ENCODE measurements at places on chromosomes 13 and 19.

DNA sequence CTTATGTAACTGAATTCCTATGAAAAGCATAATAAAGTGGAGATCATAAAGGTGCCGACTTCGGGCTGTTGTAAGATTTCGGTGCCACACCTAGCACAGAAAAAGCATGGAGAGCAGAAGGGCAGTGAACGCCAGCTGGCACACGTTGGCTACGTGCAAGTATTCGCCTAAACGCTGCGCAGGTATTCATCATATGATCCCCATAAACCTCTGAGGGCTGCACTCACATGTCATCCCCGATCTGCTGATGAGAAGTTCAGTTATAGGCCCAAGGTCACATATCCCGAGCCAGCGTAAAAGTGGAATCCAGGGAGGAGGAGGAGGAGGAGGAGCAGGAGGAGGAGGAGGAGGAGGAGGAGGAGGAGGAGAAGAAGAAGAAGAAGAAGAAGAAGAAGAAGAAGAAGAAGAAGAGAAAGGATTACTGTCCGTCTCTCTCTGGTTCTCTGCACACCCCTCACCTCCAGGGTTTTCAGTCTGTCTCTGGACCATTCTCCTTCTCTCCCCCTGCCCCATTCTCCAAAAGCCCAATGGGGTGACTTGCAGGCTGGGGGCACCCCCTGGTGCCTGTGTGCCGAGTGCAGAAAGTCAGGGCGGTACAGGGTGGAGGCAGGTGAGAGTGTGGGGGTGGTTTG is 18.6 kb upstream of the CYP2S1 start:
- no peak for DNase-seq

- DNase-seq, result peak; percentile 14
These were observed 313.2 kb downstream of the SHISA2 start for GRCh38 chr13:25738342-25739196.

- no peak for DNase-seq
These were observed 62.8 kb upstream of the PCDH9 start for GRCh38 chr13:67292886-67293285.

DNA sequence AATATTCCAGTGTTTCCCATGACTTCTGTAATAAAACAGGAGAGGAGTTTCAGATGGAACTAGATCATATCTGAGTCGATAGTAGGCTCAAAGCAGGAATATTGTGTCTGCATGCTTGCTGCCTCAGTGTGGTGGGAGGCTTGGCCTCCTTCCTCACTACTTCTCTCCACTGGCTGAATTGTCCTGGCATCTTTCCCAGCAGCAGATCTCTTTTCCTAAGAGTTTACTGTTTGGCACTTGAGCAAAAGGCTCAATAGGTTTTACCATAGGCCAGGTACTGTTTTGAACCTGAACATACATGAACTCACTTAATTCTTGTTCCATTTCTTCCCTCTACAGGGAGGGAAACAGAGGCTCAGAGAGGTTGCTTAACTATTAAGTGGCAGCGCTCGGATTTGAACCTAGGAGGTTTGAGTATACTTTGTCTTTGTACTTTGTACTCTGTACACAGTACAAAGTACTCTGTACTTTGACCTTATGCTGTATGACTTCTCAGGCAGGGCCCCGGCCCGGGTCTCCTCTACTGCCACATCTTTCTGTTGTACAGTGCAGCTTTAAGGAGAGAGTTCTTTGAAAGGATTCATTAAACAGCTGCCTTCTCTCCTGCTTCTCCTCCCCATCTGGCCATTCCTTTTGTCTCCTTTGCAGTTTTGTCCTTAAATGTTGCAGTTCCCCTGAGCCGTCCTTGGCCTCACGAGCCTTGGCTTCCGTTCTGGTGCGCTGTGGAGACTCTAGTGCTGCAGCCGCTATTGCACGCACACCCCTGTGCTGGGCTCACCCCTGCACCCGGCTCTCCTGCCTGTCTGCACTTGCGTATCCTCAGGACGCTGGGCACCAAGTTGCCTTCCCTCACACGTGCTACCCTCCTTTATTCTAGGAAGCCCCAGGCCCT is 8.1 kb downstream of the B3GLCT start:
- no peak for DNase-seq

DNA sequence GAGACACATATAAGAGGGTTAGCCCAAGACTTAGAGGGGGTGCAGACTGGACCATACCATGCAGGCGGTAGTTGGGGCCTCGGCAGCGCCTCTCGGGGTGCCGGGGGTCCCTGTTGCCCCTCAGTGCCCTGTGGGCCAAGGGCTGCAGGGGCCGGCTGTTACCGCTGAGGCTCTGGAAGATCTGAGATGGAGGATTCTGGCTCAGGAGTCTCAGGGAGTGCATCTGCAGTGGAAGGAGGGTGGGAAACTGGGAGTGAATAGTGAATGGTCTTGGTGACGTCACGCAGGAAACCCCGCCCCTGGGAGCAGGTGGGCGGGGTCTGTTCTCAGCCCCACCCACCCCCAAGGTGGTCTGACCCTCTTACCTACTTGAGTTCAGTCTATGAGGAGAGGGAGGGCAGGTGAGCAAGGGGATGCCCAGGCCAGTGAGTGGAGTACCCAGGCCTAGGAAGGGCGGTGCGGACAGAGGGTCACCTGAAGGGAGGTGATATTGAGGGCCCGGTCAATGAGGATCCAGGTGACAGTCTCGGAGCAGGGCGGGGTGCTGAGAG is 1.7 kb upstream of the DBP start:
- DNase-seq, result no peak

DNA sequence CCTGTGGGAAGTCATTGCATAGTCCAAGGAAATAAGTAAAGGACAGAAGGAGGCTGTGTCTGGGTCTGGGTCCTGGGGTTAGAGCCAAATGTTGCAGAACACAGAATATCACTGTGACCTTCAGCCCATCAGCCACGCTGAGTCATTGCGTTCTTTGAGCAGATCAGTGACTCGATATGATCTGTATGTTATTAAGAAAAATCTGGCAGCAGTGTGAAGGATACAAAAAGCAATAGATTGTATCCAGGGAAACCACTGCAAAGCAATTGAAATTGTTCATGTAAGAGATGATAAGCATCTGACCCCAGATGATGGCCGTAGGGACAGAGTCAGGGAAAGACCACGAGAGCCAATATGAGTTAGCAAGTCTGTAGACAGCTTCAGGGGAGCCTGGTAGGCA is 1575.1 kb upstream of the SLC10A2 start:
- DNase-seq, result no peak

DNA sequence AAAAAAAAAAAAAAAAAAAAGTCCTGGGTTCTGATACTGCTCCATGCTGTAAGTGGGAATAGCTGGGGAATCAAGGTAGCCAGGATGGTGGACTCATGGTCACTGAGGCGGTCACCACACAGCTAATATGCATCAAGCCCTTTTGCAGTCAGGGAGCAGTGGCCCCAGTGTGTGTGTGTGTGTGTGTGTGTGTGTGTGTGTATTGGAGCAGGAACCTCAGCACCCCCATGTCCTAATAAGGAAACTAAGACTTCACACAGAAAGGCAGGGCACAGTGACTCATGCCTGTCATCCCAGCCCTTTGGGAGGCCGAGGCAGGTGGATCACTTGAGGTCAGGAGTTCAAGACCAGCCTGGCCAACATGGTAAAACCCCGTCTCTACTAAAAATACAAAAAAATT is 12.0 kb downstream of the B3GNT3 start:
- DNase-seq, result no peak

DNA sequence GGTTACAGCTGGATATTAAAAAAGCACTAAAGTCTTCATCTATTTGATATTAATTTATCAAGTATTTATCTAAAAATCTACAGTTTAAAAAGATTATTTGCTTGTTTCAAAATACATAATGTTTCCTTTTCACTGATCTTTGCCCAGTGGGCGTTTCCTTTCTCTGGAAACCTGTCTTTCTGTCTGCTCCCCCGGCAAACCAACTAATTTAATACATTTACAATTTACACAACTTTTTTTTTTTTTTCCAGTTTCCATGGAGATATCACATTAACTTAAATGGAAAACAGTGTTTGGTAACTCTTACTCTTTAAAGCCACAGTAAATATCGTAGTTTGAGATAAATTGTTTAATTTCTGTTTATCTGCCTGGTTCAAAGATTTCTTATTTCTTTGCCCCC is 5.3 kb downstream of the GPC6 start:
- no peak for DNase-seq

All from NCI-H187 (cell line).